ENCODE measurements at places on chromosomes 16 and 17.

DNA sequence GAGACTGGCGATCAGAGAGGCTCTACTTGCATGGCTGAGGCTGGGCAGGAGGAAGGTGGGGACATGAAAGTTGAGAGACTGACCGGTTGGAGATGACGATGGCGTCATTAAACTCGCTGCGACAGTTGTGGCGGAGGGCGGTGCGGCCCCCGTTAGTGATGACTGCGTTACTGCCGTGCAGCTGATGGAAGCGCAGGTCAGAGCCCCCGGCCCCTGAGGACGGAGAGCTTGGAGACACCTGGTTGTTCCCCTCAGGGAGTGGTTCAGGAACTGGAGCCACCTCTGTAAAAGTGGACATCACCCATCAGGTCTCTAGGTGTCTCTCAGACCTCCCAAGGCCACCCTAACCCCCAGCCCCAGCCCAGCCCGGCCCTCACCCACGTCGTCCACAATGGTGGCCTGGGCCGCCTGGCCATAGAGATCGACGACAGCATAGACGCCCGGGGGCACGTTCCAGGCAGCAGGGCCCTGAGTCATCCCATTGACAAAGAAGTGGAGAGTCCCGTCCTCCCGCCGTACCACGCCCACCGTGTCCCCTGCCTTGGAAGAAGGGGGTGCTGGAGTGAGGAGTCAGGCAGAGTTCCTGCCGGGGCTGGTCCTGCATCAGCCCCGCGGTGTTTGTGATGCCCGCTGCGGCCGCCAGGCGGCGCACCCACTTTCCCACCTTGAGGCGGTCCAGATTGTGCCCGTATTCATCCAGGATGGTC lies 5.3 kb downstream of the NEURL4 start:
- no peak for DNase-seq

GRCh38 chr16:1152123-1152638 lies 725 bp upstream of the CACNA1H start:
- no peak for DNase-seq

GRCh38 chr16:70678121-70678897 lies 7.5 kb downstream of the MTSS2 start:
- no peak for DNase-seq

DNA sequence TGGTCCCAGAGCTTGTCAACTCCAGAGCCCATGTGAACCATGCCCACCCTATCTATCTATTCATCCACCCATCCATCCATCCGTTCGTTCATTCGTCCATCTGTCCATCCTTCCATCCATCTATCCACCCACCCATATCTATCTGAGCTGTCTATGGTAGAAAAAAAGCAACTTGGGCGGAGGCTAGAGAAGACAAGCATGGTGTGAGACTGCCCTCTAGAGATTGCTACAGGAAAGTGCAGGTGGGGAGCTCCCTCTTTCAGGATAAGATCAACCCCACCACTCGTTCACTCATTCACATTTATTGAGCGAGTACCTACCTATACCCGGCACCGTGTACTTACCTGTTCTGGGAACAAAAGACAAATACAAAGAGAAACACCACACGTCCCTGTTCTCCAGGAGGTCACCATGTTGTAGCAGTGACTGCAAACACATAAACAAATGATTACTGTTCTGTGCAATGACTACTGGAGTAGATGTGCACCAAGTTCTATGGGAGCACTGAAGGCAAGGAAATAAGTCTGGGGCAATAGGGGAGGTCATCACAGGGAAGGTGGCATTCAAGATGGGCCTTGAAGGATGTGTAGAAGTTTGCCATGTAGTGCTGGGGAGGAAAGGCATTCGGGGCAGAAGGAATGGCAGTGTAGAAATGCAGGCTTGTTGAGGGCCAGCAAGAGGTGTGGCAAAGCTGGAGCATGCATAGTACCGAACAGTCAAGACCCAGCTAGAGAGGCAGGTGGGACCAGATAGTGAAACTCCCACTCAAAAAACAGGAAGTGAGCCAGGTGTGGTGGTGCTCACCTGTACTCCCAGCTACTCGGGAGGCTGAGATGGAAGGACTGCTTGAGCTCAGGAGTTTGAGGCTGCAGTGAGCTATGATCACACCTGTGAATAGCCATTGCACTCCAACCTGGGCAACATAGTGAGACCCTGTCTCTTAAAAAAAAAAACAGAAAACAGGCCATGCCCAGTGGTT lies 13.4 kb upstream of the ATP5MC1 start:
- peak; percentile 46 for DNase-seq

GRCh38 chr16:47079860-47080259 lies 63.9 kb downstream of the NETO2 start:
- DNase-seq: no peak

DNA sequence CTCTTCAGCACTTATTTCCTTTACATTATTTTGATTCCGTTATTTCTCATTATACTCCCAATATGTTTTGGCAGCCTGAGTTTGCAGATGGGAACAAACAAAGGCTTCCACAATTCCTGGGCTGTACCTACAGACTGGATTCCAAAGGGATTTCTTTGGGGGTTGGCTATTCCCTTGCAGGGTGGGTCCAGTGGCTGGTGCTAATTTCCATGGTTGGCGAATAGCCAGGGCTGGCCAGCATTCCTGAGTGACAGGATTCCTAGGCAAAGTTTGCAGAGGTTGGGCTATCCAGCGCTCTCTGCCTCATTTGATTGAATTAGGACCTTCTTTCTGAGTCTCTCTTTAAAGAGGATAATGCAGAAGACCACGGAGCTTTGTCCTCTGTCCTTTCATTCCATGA lies 207.4 kb downstream of the MAF start:
- DNase-seq: no peak

- no peak for DNase-seq
Measured at GRCh38 chr17:81191116-81191515, 25.1 kb upstream of the AATK start.

- no peak for DNase-seq
Measured at GRCh38 chr17:31789707-31790505, 69.1 kb downstream of the COPRS start.

DNA sequence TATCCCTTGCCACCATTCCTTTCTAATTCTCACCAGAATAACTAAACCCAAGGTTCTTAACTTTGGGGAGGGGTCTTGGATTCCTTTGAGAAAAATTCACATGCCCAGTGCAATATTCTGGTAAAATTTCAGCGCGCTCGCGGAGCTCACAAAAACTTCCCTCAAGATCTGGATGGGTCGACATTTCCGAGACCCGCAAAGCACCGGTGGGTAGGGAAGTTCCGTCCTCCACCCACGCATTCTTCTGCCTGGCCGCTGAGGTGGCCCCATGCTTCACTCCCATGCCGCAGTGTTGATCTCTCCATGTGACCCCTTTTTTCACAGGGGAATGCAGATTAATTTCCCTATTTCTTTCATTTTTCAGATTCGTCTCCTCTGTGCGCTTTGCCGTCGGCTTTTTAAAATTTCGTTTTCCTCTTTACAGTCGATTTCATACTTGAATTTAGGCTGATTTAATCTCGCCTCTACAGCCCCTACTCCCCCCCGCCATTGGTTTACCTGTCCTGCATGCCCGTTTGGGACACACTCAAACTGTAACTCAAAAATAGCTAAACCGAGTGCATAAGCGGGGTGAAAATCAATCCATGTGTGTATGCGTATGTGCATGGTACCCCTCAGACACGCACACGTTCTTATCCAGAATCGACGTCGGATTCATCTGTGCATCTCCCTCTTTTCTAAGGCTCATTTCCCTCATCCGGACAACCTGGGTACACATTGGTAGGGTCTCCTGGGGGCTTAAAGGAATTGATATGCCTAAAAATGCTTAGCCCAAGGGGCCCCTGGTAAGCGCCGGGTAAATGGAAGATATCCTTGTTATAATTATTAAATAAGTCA lies 1.4 kb upstream of the SP6 start:
- no peak for DNase-seq

DNA sequence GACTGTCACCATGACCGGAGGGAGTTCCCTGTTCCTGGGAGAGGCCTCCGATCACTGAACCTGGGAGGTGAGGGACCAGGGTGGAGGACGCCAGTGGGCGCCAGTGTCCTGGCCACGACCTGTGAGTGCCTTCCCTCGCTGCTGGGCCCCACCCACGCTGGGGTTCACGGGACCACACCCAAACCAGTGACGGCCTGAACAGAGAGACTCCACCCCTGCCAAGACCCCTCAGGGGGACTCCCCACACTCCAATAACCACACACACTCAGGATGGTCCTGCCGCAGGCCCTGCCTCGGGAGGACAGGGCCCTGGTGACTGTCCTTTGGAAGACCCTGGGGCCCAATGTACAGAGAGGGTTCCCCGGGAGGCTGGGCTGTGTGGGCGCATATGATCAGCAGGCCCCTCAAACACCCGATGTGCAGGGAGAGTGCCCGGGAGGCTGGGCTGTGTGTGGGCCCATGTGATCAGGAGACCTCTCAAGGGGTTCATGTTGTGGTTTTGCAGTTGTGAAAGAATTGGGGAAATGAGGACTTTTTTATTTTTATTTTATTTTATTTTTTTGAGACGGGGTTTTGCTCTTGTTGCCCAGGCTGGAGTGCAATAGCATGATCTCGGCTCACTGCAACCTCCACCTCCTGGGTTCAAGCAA lies 26.6 kb downstream of the TPSD1 start:
- no peak for DNase-seq

DNA sequence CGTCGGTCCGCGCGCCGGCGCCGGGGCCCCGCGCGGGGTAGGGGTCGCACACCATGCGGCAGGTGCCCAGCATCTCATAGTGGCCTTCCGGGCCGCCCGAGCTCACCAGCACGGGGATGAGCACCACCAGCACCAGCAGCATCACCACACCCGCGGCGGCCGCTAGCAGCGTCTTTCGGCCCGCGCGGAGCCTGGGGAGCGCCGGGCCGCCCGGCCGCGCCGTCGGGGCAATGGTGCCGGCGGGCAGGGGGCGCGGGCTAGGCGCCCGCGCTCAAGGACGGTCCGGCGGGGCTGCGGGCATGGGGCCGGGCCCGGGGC lies 237 bp downstream of the C1QL1 start:
- DNase-seq: no peak

- peak; percentile 91 for DNase-seq
Measured at GRCh38 chr16:2867987-2868789, 10.2 kb upstream of the PRSS22 start.

- no peak for DNase-seq
Measured at GRCh38 chr17:67477687-67478086, 100.6 kb downstream of the PITPNC1 start.

DNA sequence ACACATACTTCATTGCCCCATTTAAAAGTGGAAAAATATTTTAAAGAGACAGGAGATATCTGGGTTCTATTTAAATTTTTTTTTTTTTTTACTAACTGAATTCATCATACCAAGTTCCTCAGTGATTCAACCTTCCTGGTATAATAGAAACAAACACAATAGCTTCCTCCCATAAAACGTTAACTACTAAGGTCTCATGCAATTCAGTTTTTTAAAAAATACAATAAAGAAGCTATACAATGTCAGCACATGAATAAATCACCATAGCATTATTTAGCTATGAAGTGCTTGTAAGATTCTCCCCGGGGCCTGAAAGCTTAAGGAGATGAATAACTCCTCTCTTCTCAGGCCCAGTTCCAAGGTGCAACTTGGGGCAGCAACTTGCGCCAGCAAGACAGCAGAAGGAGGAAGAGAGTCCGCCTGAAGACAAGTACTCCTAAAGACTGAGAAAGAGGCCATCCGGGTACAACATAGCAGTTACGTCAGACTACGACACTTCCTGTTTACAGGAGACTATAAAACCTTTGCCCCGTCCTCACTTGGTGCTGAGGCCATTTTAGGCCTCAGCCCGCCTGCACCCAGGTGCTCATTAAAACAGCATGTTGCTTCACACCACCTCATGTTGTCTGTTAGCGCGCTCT lies 81.5 kb downstream of the MYO1D start:
- DNase-seq: no peak

- DNase-seq: no peak
Measured at GRCh38 chr17:80565343-80566053, 20.9 kb downstream of the RPTOR start.

GRCh38 chr17:19347323-19348080 lies 15.0 kb downstream of the B9D1 start:
- no peak for DNase-seq

DNA sequence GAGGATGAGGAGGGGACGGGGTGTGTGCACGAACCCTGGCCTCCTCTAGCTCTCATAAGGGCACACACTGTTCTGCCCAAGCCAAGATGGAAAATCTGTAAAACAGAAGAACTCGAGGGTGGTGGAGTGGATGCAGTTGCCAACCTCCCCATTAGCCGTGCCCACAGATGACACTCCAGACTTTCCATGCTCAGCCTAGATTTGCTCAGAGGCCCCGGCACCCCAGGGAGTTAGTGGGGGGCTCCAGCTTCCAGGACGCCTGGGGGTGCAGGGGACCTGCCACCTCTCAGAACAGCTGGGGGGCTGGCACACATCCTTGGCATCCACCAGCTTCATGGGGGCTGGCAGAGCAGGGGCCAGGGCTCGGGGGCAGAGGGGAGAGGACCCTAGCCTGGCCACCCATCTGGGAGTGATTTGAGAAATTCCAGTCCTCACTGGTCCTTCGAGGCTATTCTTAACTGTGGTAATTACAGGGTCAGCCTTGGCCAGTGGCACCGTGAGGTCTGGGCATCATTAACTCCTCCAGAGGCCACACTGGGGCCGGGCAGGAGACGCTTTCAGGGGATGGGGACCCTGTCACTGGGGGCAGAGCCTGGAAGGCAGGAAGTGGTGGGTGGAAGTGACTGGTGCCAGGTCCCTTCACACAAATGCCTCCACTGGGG lies 14.3 kb downstream of the VASN start:
- DNase-seq: no peak

All from hindlimb muscle (tissue), 1 donor.